ENCODE measurements at places on chromosomes 7 and 10.

- no peak for DNase-seq
Measured at GRCh38 chr10:59265141-59265540, 88.7 kb downstream of the PHYHIPL start.

DNA sequence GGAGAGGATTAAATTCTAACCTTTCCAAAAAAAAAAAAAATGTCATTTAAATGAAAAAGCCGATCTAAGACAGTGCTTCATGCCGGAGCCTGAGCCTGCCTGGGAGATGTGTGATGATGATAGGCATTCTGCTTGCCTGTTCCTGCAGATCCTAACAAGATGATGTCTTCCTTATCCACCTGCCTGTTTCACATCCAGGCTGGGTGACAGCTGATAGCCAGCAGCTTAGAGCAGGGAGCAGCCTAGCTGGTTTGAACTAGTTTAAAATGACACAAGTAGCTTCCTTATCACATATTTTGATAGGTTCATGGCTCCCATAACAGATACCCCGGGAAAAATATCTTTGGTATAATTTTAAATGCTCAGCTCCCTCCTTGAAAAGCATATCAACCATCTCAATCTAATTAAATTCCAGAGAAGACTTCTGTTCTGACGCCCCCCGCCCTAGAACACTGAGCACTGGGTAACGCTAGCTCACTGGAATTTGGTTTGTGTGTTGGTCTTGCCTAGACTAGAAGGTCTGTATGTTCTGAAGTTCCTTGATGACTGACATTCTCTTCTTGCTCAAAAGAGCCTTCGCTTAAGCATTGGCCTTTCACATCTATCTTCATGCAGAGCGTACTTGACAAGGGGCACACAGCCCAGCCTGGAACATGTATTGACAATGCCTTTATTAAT, 96.9 kb upstream of the FGFR2 start:
- DNase-seq, result no peak

- no peak for DNase-seq
Measured at GRCh38 chr10:132111871-132112341, 46.2 kb downstream of the JAKMIP3 start.

GRCh38 chr7:128812514-128813168, 17.6 kb upstream of the FLNC start:
- DNase-seq, result peak; percentile 85

- DNase-seq, result no peak
Measured at GRCh38 chr7:100585511-100586265, at the start of gene LRCH4. LRCH4 (minus strand) TSS chr7:100586129; CDS start chr7:100586100, 29 bp downstream.

DNA sequence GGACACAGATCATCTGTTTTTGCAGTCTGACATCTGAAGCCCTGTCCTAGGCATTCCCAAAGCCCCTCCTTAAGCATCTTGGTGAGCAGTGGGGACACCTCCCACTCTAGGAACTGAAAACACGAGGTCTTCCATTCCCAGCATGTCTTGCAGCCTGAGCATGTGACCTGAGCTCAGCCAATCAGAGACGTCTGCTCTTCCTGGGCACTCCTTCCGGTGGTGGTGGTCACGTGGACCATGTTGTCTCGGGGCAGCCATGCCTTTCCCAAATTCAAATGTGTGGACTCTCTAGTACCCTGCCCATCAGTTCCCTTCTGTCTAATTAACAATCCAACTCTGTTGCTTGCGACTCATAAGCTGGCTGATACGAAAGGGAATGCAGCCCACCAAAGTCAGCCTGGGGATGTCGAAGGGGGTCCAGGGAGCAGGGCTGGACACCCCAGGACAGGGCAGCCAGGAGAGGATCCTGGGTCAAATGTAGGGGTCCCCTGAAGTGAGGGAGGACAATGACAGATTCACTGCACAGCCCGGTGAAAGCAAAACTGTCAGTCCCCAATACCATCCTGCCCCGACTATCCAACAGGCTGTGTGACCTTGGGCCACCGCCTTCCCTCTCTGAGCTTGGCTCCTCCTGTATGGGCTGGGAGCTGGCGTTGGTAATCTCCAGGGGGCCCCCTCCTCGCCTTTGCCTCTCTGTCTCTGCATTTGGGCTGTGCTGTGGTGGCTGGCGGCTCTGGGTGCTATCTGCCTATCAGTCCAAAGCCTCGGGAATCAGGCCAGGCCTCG, 57.4 kb upstream of the BAIAP2L1 start:
- no peak for DNase-seq

GRCh38 chr7:158534598-158534997, 53.0 kb downstream of the PTPRN2 start:
- no peak for DNase-seq

DNA sequence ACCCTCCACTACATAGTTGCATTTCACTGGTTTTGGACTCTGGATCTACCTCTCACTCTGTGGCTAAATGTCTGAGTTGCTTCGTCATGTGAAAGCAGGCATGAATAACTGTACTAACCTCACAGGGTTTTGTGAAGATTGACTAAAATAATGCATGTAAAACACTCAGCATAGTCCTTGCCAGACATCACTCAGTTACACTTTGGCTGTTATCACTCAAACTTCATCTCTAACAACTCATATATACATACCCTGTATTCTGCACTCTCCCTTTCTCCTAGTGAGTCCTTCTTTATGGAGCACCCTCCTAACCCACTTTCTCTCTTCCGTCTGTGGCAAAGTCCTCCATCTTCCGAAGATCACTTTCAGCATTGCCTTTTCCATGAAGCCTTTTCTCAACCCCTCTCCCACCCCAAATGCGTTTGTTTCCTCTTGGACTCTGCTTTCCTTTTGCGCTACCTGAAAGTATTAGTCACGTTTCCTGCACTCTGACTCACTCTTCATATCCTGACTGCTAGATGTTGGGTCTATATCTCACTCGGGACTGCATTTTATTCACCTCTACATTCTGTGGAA, 72.6 kb downstream of the OSBPL3 start:
- no peak for DNase-seq

- DNase-seq, result no peak
Measured at GRCh38 chr10:31584098-31584631, 265.1 kb downstream of the ZEB1 start.

GRCh38 chr10:86363833-86364490, 2.6 kb downstream of the GRID1 start:
- DNase-seq, result no peak

- no peak for DNase-seq
Measured at GRCh38 chr10:133557381-133557780, 8.0 kb downstream of the SYCE1 start.

DNA sequence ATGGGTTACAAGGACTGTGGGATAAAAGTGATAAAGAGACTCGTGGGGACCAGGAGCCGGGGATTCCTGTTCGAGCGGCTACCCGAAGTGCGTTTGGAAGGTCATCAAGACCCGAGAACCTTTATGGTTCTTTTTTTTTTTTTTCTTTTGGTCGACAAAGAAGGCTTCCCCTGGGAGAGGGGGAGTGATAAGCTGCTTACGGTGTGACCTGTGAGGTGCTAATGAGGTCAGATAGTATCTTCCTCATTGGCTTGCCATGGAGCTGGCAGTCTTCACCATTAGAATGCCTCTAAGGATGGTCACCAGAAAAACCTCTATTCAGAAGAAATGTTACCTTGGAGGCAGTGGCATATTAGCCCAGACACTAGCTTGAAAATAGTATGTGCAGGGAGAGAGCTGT, 92.3 kb upstream of the STEAP4 start:
- DNase-seq, result no peak

DNA sequence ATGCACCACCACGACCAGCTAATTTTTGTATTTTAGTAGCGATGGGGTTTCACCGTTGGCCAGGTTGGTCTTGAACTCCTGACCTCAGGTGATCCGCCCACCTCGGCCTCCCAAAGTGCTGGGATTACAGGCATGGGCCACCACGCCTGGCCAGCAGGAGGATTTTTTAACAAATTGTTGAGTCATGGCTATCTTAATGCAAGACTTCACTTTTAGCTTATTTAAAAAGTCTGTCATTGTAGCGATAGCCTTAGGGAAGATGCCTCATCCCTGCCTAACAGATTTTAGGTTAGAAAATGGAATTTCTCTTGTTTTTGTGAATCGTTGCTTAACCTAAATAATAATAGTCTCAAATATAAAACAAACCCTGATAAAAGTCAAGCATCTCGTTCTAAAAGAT, 35.5 kb downstream of the PPP2R2D start:
- DNase-seq, result no peak

DNA sequence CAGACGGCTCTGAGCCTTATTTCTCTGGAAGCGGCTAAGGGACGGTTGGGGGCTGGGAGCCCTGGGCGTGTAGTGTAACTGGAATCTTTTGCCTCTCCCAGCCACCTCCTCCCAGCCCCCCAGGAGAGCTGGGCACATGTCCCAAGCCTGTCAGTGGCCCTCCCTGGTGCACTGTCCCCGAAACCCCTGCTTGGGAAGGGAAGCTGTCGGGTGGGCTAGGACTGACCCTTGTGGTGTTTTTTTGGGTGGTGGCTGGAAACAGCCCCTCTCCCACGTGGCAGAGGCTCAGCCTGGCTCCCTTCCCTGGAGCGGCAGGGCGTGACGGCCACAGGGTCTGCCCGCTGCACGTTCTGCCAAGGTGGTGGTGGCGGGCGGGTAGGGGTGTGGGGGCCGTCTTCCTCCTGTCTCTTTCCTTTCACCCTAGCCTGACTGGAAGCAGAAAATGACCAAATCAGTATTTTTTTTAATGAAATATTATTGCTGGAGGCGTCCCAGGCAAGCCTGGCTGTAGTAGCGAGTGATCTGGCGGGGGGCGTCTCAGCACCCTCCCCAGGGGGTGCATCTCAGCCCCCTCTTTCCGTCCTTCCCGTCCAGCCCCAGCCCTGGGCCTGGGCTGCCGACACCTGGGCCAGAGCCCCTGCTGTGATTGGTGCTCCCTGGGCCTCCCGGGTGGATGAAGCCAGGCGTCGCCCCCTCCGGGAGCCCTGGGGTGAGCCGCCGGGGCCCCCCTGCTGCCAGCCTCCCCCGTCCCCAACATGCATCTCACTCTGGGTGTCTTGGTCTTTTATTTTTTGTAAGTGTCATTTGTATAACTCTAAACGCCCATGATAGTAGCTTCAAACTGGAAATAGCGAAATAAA, 175.5 kb downstream of the RNF216 start:
- DNase-seq, result no peak

- DNase-seq, result no peak
Measured at GRCh38 chr7:94154858-94155257, 150.7 kb upstream of the BET1 start.

DNA sequence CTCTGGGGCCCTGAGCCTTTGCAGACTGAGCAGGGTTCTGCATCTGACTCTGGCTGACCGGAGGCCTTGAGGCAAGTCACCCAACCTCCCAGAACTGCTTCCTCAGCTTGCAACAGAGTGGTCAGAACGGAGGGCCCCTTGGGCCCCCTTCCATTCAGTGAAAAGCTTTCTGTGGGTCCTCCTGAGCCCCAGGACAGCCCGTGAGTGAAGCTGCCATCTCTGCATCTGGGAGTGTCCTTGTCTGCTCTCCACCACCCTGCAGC, 224.7 kb downstream of the DNAJB6 start:
- DNase-seq, result no peak

GRCh38 chr7:155299535-155300202, 2.0 kb downstream of the INSIG1 start:
- no peak for DNase-seq

GRCh38 chr7:38020121-38020785, 99.8 kb downstream of the EPDR1 start:
- no peak for DNase-seq

DNA sequence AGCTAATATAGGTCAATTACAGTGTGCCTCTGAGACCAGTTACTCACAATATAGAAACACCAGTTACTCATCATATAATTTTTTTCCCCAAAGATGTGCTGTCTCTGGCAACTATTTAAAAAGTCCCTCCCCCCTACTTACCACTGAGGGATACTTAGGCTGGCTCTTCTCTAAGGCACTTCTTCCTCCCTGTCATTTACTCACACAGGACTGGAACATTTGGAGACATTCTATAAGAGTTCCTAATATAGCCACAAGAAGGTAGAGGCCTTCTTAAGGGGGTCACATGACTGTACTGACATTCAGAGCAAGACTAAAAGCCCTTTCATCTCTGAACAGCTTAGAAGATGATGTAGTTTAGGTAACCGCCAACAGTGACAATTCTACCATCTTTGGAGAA, 44.4 kb upstream of the SLIT1 start:
- DNase-seq, result no peak

Data from NCI-H1417 treated with DMSO at 0.1 percent for 48 hours (cell line).